ENCODE measurements at places on chromosomes 6 and 20. TPM values are rescaled to one million over a fixed set of nuclear protein-coding genes. Genes with fewer than 3 reads are reported as not detected.

Gene ARFGAP1
- 130 TPM for total RNA-seq

Gene KHDC1
- total RNA-seq, result 8.0 TPM

Gene FITM2
- 4.4 TPM for total RNA-seq

Gene RBM12
- total RNA-seq, result 161 TPM

Gene PRSS35
- 8.5 TPM for total RNA-seq

Gene ENPP3
- total RNA-seq, result not detected

Gene BPIFB2
- total RNA-seq, result not detected

Gene PPP1R16B
- total RNA-seq, result not detected

Gene METTL24
- total RNA-seq, result 10.0 TPM

Gene FAM50B
- total RNA-seq, result 2.8 TPM

Gene TRIM31
- total RNA-seq, result not detected

Gene DZANK1
- total RNA-seq, result 12.5 TPM

Gene PPIL6
- total RNA-seq, result 7.9 TPM

Gene FAM210B
- 60.3 TPM for total RNA-seq

Gene CCN6
- total RNA-seq, result not detected

Gene CAP2
- total RNA-seq, result 15.5 TPM

Gene ENPP4
- 11.5 TPM for total RNA-seq

Gene DAAM2
- 6.3 TPM for total RNA-seq

Gene GNRH2
- 2.7 TPM for total RNA-seq

Gene PHACTR3
- total RNA-seq, result 1.4 TPM

Gene SYCP2L
- total RNA-seq, result 11.8 TPM

Gene RIMS4
- total RNA-seq, result 8.2 TPM

Gene HSPA12B
- total RNA-seq, result not detected

Gene FAM217A
- 0.13 TPM for total RNA-seq

Gene COL10A1
- total RNA-seq, result not detected

Gene RALGAPB
- total RNA-seq, result 42.3 TPM

Gene RTF2
- total RNA-seq, result 62.6 TPM

Gene SLC22A3
- total RNA-seq, result 1.7 TPM

Gene OPN5
- total RNA-seq, result 0.09 TPM

Gene CCDC170
- 0.22 TPM for total RNA-seq

Gene C20orf202
- 0.26 TPM for total RNA-seq

Gene RALGAPA2
- 109 TPM for total RNA-seq
